ENCODE measurements at places on chromosomes 12 and 14. TPM values are rescaled to one million over a fixed set of nuclear protein-coding genes. Genes with fewer than 3 reads are reported as not detected.

DNA sequence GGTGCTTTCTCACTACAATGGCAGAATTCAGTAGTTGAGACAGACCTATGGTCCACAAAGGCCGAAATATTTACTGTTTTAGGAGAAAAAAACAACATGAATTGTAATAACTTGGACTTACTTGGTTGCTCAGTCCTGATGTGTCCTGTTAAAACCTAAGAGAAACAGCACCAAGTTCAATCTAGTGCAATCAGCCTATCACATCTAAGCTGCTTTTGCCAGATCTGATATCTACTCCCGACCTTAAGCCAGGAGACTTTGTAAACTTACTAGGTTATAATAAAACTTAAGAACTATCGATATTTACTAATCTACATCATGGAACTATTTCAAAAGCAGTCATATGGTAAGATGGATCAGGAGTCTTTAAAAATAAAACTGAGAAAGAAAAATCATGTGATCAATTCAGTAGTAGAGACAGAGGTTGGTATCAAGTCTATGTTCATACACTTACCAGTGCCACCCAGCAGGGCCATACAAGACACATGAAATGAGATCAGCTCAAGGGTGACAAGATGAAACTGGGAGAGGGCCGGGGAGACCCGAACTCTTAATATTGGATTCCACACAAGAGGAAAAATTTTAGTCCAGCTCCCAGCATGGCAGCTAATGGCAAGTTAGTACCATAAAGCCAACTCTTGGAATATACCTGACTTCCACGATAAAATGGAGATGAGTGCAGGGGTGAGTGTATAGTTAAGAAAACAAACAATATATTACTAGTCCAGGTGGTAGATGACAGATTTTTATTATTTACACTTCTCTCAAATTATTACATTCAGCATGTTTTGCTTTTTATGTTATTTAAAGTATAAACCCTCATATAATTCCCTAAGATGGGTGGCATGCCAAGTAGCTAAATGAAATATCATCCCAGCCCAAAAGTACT, 27.5 kb downstream of the NUDT4 start:
- H3K4me1 ChIP-seq: no peaks in the 10 kb centered on the region
- DNase-seq: no peak
- H3K27ac ChIP-seq: no peak overlapping the region
- H3K27me3 ChIP-seq: no peaks in the 10 kb centered on the region
- H3K36me3 ChIP-seq: peaks cover 27% of the 10 kb centered on the region

DNA sequence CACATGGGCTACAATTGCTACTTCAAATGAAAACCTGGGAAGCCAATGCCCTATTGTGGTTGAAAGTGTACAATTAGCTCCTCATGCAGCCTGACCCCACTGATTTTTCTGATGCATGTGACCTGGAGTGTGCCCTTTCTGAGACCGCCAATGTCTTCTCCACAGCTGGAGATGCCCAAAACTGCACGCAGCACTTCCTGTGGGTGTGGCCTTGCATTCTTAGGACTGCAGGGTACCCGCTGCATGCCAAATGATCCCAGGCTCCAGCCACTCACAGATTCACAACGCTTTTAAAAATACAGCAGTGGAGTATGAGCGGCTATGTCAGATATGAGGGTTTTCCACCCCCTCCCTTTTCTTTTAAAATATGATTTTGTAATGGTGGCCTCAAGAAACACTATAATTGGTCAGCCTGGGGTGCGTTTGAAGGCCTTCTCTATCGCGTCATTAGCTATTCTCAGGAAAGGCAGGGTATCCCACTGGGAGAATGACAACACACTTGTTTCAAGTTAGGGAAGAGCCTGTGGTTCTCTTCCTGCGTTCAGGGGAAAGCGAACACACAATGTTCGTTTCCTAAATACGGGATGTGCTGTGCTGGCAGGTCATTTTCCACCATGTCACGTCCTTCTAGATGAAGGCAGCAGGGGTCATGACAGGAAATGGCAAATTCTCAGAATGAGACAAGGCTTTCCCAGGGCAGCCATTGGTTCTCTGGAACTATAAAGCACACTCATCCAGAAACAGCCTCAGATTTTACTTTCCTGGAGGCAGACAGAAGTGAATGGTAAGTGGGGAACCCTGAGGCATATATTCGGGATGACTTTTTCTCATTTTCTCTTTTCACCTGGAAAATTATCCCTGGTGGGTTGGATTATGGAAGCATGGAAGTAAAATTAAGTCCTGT, at the start of gene APOLD1:
Gene APOLD1 (plus strand): TSS at position 749 of the 904 bp plus-strand sequence. CDS start 33 bp downstream, at position 782.
- peak within 1 kb of the TSS; percentile 57 for H3K27ac ChIP-seq
- H3K4me1 ChIP-seq: peaks cover 29% of the 10 kb centered on the region
- peak within 1 kb of the TSS; percentile 47 for H3K4me3 ChIP-seq
- no peak for DNase-seq

DNA sequence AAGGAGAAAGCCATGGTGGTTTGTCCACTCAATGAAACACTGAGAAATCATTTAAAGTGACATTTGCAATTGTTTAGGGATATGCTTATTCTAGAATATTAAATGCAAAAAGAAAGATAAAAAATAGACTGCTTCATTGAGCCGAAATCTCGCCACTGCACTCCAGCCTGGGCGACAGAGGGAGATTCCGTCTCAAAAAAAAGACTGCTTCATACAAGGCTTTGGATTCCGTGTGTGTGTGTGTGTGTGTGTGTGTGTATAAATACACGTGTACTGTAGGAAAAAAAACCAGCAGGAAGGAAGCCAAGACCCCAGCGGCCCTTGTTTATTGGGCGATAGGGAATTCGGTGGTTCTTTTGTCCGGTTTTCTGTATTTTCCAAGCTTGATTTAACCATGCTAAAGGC, 3.2 kb upstream of the ZNF839 start:
- H3K4me3 ChIP-seq: peak overlapping the region; percentile 96
- no peaks in the 10 kb centered on the region for H3K36me3 ChIP-seq
- DNase-seq: peak; percentile 47
- peak overlapping the region; percentile 97 for H3K27ac ChIP-seq
- H3K4me1 ChIP-seq: peaks cover 63% of the 10 kb centered on the region

DNA sequence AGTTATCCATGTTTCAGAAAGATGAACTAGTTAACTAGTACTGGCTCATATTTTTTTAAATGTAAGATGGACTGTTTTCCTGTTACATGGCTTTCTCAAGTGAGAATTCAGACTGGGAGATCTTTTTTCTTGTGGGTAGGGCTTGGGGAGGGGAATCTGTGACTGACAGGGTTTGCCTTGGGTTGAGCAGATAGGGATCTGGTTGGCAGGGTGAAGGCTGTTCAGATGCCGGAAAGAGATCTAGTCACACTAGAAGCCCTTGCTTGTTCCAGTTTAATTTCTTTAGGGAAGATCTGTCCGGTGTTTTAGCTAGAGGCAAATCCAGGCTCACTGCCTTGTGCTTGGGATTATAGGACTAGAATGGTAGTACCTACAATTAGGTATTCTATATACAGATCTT, 63.2 kb downstream of the FBXO33 start:
- no peak for DNase-seq
- no peaks in the 10 kb centered on the region for H3K27me3 ChIP-seq
- H3K27ac ChIP-seq: no peak overlapping the region
- peaks cover 22% of the 10 kb centered on the region for H3K4me1 ChIP-seq

The MGST1 gene
- total RNA-seq: 303 TPM

The NDUFA12 gene
- 127 TPM for total RNA-seq

The TCTN2 gene
- total RNA-seq: 23.1 TPM

The TGM1 gene
- 6.4 TPM for total RNA-seq
